Hepatic stellate cell (primary cell): ENCODE measurements at places on chromosomes 13 and 19.

- DNase-seq = no peak
Measured at GRCh38 chr13:110186231-110186855, 120.6 kb downstream of the COL4A1 start.

- no peak for DNase-seq
Measured at GRCh38 chr19:52590728-52591127, 20.6 kb downstream of the ZNF701 start.

DNA sequence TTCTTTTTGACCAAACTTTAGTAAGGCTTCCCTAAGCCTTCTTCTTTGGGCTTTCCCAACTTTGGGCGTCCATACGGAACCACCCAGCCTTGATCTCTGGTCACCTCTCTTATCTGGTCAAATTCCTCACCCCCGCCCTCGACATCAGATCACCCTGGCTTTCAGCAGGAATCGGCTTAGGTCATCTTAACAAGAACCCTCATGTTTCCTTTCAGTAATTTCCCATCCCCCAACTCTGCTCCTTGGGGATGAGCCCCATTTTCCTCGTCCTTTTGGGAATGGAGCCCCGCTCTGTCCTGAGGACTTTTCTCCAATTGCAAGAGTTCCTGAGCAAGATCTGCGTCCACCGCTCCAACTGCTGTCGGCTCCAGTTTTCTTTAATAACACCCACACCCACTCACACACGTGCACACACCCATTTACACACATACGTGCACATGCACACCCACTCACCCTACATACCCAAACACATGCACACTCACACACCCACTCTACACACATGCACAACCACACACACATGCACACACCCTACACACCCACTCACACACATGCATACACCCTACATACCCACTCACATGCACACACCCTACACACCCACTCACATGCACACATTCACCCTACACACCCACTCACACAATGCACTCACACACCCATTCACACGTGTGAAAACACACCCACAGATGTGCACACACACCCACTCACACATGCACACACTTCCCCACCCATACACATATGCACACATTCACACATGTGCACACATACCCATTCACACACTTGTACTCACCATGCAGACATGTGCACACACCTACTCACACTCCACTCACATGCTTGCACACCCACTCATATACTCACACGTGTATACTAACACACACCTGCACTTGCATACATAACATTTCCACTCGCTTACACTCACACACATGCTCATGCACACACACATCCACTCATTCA is 87.0 kb upstream of the TM9SF2 start:
- DNase-seq = no peak

DNA sequence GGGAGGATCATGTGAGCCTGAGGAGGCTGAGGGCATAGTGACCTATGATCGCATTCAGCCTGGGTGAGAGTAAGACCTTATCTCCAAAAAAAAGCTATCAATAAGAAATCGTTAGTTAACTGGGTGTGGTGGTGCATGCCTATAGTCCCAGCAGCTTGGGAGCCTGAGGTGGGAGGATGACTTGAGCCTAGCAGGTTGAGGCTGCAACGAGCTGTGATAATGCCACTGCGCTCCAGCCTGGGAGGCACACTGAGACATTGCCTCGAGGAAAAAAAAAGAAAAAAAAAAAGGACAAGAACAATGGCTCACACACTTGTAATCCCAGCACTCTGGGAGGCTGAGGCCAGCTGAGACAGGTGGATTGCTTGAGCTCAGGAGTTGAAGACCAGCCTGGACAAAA is 16.2 kb downstream of the PSPC1 start:
- DNase-seq = no peak

- DNase-seq = peak; percentile 47
Measured at GRCh38 chr19:38319421-38320258, at the start of gene KCNK6. Gene KCNK6 (plus strand): TSS chr19:38319845. CDS start chr19:38319951, 106 bp downstream.

GRCh38 chr13:110509971-110510786 is 51.3 kb downstream of the RAB20 start:
- no peak for DNase-seq

DNA sequence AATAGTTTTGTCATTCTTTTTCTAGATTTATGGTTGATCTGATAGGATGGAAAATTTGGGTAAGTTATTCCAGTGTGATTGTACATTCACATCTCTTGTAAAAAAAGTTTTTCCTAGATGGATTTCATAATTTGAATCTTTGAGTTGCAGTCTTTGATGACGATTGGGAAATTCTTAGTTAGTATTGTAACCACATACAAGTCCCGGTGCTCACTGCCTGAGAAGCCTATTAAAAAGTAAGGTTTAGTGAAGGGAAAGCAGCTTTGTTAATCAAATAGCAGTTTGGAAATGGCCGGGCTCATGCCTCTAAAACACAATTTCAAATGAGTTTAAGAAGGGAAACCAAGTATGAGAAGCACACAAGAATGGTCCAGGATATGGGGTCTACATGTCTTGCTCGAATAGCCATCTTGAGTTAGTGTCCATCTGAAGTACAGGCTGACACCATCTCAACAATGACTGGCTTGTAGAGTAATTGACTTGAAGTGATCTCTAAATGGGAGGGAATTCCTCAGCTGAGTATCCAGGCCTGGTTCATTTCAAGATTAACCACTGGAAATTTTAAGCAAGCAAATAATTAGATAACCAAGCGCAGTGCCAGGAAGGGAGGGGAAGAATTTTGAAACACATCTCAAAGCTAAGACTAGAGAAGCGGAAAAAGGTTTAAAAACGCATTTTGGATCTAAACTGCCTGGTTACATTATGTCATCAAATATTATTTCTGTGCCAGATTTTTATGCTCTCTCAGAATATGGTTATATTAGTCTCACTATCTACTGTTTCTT is 1145.6 kb upstream of the MIR17HG start:
- no peak for DNase-seq

GRCh38 chr19:10946958-10947657 is 13.7 kb upstream of the SMARCA4 start:
- no peak for DNase-seq

DNA sequence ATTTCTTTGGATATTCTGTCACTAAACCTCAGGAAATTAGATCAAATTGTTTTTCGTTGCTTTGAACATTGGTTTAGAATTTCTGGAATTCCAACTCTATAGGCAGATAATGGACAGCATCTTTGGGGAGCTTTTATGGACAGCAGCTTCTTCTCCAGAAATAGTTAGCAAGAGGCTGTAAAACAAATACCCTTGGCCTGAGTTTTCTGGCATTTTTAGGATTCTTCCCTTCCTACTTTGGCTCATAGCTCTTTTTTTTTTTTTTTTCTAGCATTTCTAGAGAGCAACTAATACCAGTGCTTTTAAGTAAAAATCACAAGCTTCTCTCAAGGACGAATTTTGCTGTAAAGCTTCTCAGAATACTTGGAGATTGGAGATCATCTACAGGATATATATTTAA is 169.8 kb upstream of the SPRY2 start:
- no peak for DNase-seq

- no peak for DNase-seq
Measured at GRCh38 chr13:20497006-20497775, 28.5 kb downstream of the CRYL1 start.

DNA sequence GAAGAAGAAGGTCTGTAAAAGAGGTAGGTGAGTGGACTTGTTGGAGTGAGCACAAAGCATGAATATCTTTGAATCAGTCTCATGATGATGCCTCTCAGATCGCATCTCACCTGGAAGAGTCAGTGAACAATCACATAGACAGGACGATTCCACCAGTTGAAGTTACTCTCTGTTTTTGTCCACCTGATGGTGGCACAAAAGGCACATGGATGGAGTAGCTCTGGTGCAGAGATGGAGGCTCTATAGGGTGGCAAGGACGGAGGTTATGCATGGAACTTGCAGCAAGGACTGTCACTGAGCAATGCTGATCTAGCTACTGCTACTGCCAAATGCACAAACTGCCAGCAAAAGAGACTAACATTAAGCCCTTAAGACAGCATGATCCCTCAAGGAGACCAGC is 10.3 kb upstream of the MYCBP2 start:
- DNase-seq = no peak

GRCh38 chr13:49567491-49567890 is 17.9 kb downstream of the RCBTB1 start:
- no peak for DNase-seq

DNA sequence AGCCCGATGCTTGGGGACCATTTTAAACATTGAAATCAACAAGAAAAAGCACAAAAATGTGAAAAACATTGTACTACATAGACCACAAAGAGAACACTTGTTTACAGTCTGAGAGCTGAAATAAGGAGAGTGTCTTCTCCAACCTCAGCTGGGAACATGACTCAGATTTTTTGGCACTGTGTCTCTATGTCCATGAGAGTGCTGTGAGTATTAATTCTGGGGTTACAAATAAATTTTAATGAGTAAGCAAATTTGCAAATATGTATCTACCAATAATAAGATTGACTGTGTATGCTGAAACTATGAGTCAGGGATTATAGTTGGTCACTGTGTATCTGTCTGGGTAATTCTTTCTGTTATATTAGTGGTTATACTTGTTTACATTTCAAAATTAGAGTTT is 174.0 kb downstream of the DCT start:
- no peak for DNase-seq

GRCh38 chr19:6297202-6297601 is 17.4 kb upstream of the MLLT1 start:
- DNase-seq = no peak

GRCh38 chr19:30784850-30785457 is 412.8 kb downstream of the ZNF536 start:
- peak; percentile 14 for DNase-seq

DNA sequence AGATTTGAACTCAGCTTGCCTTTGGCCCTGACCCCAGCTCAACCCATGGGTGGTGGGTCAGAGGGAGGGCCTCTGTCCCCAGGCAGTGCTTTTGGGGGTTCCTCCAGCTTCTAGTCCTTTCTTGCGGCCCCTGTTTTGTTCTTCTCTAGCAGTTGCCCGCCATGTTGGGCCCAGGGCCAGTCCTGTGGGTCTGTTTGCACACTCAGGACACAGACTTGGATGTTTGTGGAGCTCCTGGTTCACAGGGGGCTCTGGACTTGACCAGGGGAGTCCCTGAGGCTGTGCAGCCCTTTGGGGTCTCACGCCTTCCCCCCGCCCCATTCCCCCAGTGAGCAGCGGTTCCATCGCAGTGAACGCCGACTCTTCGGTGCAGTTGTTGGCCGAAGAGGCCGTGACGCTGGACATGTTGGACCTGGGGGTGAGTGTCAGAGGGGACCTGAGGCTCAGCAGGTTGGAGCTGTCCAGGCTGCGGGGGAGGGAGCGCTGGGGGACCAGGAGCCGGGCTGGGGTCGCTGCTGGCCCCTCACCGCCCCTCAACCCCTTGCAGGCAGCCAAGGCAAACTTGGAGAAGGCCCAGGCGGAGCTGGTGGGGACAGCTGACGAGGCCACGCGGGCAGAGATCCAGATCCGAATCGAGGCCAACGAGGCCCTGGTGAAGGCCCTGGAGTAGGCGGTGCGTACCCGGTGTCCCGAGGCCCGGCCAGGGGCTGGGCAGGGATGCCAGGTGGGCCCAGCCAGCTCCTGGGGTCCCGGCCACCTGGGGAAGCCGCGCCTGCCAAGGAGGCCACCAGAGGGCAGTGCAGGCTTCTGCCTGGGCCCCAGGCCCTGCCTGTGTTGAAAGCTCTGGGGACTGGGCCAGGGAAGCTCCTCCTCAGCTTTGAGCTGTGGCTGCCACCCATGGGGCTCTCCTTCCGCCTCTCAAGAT is 2.5 kb downstream of the ATP5F1D start:
- DNase-seq = peak; percentile 95

- DNase-seq = no peak
Measured at GRCh38 chr13:31909864-31910551, 121.6 kb upstream of the FRY start.

- no peak for DNase-seq
Measured at GRCh38 chr19:6042776-6043726, 65.1 kb upstream of the RANBP3 start.

- no peak for DNase-seq
Measured at GRCh38 chr19:54558339-54558738, 15.3 kb upstream of the LILRA2 start.

DNA sequence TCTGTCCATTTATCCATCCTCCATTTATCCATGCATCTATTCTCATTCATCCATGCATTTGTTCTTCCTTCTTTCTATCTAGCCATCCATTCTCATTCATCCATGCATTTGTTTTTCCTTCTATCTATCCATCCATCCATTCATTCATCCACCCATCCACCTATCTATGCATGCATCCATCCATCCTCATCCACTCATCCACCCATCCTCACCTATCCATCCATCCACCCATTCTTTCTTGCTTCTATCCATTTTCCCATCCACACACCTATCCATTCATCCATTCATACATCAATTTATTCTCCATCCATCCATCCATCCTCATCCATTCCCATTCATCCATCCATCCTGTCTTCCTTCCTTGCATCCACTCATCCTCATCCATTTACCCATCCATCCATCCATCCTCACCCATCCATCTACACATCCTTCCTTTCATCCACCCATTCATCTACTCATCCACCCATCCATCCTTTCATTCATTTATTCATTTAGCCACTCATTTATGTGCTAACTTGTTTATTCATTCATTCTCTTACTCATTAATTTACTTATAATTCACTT is 20.3 kb downstream of the ACTL9 start:
- no peak for DNase-seq

DNA sequence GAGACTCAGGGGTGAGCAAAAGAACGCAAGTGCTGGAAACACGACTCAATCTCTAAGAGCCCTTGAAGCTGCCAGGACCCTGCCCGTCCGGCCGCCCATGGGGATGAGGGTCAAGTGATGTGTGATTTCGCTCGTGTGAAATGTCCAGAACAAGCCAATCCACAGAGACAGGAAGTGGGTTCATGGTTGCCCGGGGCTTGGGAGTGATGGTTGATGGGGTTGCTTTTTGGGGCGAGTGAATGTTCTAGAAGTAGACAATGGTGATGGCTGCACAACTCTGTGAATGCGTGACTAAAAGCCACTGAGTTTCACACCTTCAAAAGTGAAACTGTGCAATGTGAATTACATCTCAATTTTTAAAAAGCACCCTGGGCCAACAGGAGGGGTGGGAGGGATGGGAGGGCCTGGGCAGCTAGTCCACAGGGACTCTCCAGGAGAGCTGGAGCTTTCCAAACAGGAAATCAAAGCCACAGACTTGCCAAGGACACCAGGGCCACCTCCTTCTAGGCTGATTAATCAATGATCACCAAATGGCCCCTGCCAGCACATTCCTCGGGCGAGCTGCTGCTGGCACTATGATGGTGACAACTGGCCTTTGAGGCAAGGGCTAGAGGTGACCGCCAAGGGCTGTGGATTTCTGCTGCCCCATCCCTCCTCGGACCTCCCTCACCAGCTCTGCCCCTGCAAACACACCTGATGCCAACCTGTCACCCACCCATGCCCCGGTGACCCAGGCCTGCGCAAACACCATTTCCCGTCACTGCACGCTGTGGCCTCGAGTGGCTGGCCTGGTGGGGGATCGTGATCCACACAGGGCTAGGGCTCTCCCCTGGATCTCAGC is 14.0 kb downstream of the DPP9 start:
- DNase-seq = no peak

DNA sequence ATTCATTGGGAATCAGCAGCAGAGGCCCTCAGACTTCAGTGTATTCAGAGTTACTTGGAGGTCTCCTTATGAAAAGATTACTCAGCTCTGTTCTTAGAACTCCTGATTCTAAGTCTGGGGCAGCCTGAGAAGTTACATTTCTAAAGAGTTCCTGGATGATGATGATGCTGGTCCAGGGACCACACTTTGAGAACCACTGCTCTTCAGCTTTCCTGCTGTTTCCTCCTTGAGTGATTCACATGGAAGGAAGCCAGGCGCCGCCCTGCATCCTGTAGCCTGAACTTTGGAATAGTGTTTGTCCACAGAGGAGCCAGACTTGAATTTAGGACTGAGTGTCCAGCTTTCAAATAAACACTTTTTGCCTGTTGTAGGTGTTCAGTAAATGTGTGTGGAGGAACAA is 2.9 kb downstream of the CEBPG start:
- peak; percentile 74 for DNase-seq

GRCh38 chr13:29758531-29759114 is 91.8 kb downstream of the UBL3 start:
- no peak for DNase-seq
